ENCODE measurements at places on chromosomes 3 and 15. TPM values are rescaled to one million over a fixed set of nuclear protein-coding genes. Genes with fewer than 3 reads are reported as not detected.

- peaks cover 22% of the 10 kb centered on the region for H3K4me1 ChIP-seq
- no peak overlapping the region for H3K4me3 ChIP-seq
- no peaks in the 10 kb centered on the region for H3K36me3 ChIP-seq
- peaks cover 8% of the 10 kb centered on the region for H3K27me3 ChIP-seq
- H3K27ac ChIP-seq = no peak overlapping the region
- DNase-seq = no peak
Observed at GRCh38 chr15:73054417-73054953, 2.2 kb downstream of the NEO1 start.

DNA sequence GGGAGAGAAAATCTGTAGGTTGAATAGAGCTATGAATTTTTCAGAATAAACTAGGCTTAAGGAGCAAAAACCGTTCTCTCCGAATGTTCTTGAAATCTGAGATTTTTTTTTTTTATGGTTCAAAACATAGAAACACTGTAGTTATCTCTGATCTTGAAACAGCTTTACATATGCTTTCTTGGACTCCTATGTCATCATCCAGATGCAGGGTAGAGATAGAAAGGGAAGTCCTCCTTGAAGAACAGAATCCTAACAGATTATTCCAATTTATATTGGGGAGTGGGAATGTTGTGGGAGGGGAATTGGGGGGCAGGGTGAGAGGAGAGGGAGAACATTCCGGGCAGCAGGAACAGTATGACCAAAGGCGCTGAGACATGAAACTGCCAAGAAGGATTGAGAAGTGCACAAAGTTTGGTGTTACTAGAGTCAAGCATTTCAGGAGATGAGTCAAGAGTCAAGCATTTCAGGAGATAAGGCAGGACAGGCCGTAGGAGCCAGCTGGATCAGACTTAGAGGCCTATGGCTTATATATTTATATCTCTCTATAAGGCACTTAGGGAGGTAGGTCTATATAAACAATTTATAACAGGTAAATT lies 21.9 kb upstream of the ST3GAL6 start:
- peaks cover 83% of the 10 kb centered on the region for H3K4me1 ChIP-seq
- no peak for DNase-seq
- H3K36me3 ChIP-seq = no peaks in the 10 kb centered on the region
- H3K27ac ChIP-seq = no peak overlapping the region
- H3K4me3 ChIP-seq = no peak overlapping the region

- H3K4me1 ChIP-seq = peaks cover 24% of the 10 kb centered on the region
- peaks cover 2% of the 10 kb centered on the region for H3K36me3 ChIP-seq
- no peak overlapping the region for H3K4me3 ChIP-seq
- DNase-seq = no peak
Observed at GRCh38 chr3:11548721-11549131, 95.0 kb downstream of the VGLL4 start.

DNA sequence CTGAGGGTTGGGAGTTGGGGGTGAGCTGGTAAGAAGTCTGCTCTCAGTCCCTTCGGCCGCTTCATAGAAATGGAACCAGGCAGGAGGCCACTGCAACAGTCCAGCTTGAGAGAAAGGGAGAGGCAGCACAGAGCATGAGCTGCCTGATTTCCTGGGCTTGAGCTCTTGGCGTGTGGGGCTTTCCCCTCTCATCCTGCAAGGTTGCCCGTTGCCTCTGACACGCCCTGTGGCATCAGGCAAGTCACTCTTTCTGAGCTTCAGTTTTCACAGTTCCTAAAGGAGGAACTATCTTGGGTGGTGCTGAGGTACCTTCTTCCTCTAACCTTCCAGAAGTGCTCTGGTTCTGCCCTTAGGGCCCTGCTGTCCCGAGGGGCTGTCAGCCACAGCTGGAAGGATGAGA lies 4.9 kb downstream of the MESP2 start:
- no peak overlapping the region for H3K4me3 ChIP-seq
- no peaks in the 10 kb centered on the region for H3K36me3 ChIP-seq

The OCA2 gene
- polyA plus RNA-seq = 0.04 TPM

The ALG1L2 gene
- not detected for polyA plus RNA-seq

The CHRM5 gene
- not detected for polyA plus RNA-seq

Data from heart right ventricle (tissue), 16 donors.